Hepatocyte (in vitro differentiated cells): ENCODE measurements at places on chromosomes 6 and 20. TPM values are rescaled to one million over a fixed set of nuclear protein-coding genes. Genes with fewer than 3 reads are reported as not detected.
A peak's percentile ranks its signal among the peaks of the same experiment; 100 is the strongest.

Gene VSTM2L
- total RNA-seq, result 3.6 and 3.7 TPM in 2 replicates

Gene SIRPD
- total RNA-seq, result not detected in 2 replicates

Gene TAF8
- 16.7 and 25.1 TPM in 2 replicates for total RNA-seq

- DNase-seq, result no peak
- H3K4me3 ChIP-seq, result no peak overlapping the region
- H3K27ac ChIP-seq, result peak overlapping the region; percentile 69
- H3K27me3 ChIP-seq, result no peaks in the 10 kb centered on the region
These were observed 31.4 kb downstream of the PTPN1 start for GRCh38 chr20:50541606-50542041.

DNA sequence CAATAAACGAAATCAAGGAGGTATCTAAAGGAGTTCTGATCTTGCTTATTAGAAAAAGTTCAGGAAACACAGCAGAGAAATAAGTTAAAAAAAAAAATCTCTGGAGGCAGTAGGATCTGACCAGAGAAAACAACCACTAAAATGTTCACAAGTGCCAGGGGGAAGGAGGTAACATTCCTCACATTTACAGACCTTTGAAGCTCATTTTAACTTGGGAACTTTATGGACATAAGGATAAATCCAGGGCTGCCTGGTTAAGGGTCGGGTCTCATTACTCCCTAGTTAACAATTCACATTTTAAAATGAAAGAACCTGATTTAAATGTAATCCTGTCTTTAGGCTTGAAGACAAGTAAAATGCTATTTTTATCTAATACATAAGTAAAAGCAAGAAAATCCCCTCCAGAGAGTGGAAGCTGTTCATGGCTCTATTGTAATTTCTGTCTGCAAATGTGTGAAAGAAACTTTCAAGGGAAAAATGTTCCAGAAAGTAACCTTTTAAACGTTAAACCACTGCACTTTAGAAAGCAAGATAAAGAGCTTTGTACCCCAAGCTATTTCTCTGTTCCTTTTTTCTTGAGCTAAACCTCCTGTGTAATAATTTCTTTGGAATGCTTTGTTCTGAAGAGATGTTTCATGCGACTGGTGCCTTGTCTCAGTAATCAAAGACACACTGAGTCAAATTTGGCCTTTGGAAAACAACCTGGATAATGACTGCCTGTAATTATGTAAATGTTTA, 38.2 kb downstream of the MYLIP start:
- peaks cover 25% of the 10 kb centered on the region for H3K4me1 ChIP-seq
- no peak for DNase-seq
- no peaks in the 10 kb centered on the region for H3K36me3 ChIP-seq
- H3K4me3 ChIP-seq, result no peak overlapping the region

GRCh38 chr6:73177221-73177944, 47.9 kb downstream of the KHDC1L start:
- no peak for DNase-seq
- H3K27ac ChIP-seq, result no peak overlapping the region
- H3K4me1 ChIP-seq, result no peaks in the 10 kb centered on the region
- no peaks in the 10 kb centered on the region for H3K36me3 ChIP-seq
- no peak overlapping the region for H3K4me3 ChIP-seq

DNA sequence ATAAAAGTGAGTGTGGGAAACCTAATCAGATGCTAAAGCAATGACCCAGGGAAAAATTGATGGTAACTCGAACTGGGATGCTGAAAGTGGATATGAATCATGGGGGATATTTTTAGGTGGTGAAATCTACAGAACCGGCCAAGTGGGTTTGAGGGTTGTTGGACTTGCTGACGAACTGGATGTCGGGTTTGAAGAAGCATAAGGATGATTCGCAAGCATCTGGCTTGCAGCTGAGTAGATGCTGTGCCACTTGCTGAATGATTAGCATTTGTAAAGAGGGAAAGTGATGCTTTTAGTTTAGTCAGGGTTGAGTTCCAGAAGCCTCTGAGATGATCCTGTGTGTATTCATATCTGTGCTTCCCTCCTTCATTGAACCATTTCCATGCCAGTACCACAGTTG, 54.9 kb downstream of the UBR2 start:
- H3K4me3 ChIP-seq, result no peak overlapping the region
- H3K27ac ChIP-seq, result no peak overlapping the region
- no peaks in the 10 kb centered on the region for H3K36me3 ChIP-seq
- DNase-seq, result no peak

- DNase-seq, result peak; percentile 60
- H3K4me1 ChIP-seq, result no peaks in the 10 kb centered on the region
- no peaks in the 10 kb centered on the region for H3K36me3 ChIP-seq
- H3K27me3 ChIP-seq, result no peaks in the 10 kb centered on the region
These were observed 55.7 kb upstream of the FERMT1 start for GRCh38 chr20:6178537-6178936.

DNA sequence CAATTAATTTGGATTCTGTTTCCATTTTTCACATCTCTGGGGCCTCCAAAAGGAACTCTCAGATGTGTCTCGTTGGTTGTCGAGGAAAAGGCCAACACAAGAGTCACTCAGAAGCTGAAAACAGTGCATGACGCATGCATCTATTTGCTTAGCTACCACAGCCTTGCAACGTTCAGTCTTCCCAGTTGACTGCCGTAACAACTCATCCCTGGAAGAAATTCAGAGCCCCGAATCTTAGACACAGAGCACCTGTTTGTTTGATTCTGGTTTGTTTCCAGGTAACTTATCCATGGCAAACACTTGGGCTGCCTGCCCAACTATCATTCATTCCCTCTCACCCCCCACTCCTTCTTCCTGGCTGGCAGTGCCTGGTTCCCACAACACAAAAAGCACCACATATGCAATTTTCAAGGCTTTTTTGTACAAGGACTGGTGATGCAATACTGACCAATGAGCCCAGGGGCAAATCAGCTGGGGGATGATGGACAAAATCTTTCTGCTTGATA, 60.5 kb downstream of the ZMYND8 start:
- H3K27me3 ChIP-seq, result no peaks in the 10 kb centered on the region
- H3K27ac ChIP-seq, result no peak overlapping the region
- H3K4me1 ChIP-seq, result no peaks in the 10 kb centered on the region
- no peak overlapping the region for H3K4me3 ChIP-seq
